ENCODE measurements at places on chromosomes 6 and 20. TPM values are rescaled to one million over a fixed set of nuclear protein-coding genes. Genes with fewer than 3 reads are reported as not detected.
A peak's percentile ranks its signal among the peaks of the same experiment; 100 is the strongest.

POPDC3 gene
- not detected for total RNA-seq

DACT2 gene
- total RNA-seq, result 2.3 TPM

- DNase-seq, result no peak
Measured at GRCh38 chr6:116218172-116218633, 35.7 kb downstream of the TSPYL4 start.

CENPB gene
- total RNA-seq, result 80.2 TPM

MEP1A gene
- not detected for total RNA-seq

DNA sequence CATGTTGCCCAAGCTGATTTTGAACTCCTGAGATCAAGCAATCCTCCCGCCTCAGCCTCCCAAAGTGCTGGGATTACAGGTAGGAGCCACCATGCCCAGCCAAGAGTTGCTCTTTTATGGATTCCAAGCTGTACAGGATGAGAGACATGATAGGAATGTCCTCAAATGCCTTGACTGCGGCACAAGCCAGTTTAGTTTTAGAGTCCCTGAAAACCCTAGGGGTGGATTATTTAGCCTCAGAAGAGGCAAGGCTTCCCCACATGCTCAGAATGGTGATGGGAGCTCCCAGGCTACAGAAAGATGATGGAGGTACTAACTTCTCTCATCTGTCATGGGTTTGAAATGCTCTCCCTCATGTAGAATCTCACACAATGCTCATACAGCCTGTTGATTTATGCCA, 280.5 kb upstream of the PRND start:
- no peak for DNase-seq

GRCh38 chr6:109690373-109690736, 647 bp downstream of the AK9 start:
- DNase-seq, result peak; percentile 45

GRCh38 chr6:107691062-107691751, 132.9 kb downstream of the SCML4 start:
- no peak for DNase-seq

GRCh38 chr6:26033941-26034354, 53.3 kb upstream of the HFE start:
- DNase-seq, result no peak

LY6G6F gene
- total RNA-seq, result not detected

Data from activated T-helper 1 cell treated with anti-CD3 and anti-CD28 coated beads, Interleukin-12 subunit alpha, Interleukin-12 subunit beta, Interleukin-2, Interleukin-4 antibody, amounts not matched to agents 30 ng/mL and 10 ng/mL and 1 ng/mL, durations not matched to agents 14 hours and 24 hours and 36 hours (primary cell).